Stimulated activated CD4-positive, alpha-beta T cell treated with anti-CD3 and anti-CD28 coated beads, TNF-alpha, amount 100 ng/mL, for 1 hour (primary cell): ENCODE measurements at places on chromosomes 2 and 18.

DNA sequence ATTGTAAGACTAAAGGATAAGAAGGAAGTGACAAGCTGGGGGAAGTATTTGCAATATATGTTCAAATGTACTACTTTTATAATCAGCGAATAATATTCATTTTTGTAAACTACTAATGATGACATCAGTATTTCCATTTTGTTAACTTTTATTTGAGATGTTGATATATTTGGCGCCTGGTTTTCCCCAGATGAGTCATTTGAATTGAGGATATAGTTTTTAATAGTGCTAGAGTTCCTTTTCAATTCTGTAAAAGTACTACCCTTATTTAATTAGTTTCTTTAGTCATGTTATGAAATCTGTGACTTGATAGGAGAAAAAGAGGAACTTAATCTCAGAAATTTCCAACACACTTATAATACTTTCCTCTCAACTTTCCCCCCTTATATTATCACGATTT, 495.3 kb downstream of the IRS1 start:
- no peak for DNase-seq

DNA sequence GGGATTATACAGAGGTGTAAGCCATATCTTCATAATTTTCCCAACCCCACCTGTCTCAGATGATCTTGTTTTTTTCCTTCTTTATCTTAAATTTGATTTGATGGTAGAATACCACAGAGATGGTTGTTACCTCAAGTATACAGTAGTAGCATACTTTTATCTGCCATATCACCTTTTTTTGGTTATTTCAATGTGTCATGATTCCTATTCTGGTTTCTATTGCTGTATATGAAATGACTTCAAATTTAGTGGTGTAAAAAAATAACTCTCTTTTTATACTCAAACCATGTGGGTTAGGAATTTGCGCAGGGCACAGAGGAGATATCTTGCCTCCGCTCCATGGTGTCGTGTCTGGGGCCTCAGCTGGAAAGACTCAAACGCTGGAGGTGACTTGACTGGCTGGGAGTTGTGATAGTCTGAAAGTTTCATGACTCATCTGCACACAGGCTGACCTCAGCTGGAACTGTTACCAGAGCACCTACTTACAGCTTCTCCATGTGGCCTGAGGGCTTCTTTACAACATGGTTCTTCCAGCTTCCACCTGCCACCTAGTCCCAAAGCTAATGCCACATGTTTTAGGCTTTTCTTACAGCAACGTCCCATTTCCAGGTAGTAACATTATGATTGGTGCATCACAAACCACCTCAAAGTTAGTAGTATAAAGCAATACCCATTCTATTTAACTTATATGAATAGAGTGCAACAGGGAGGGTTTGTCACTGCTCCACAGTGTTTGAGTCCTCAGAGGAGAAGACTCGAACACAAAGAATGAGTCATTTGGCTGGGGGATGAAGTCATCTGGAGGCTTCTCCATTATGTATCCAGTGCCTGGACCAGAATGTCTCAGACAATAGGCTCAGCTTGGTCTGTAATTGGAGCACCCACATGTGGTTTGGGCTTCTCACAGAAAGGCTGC, 82.3 kb upstream of the XPO1 start:
- DNase-seq, result no peak

DNA sequence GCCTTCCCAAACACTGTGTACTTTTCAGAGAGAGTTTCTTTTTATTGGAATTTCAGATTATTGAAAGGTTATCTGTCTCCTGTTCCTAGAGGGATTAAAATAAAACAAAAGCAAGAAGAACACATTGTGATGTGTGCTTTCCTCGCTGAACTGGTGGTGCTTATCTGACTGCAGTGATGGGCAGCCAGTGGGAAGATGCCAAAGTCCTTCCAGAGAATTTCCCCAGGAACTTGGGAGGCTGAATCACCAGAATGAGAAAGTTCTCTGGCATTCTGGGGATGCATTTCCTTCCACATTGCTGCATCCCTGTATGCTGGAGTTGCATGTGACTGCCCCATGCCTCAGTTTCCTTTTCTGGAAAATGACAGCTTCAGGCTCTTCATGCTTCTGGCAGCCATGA, 53.9 kb upstream of the SEC11C start:
- no peak for DNase-seq

- no peak for DNase-seq
These were observed 113.7 kb downstream of the OSR1 start for GRCh38 chr2:19244460-19245363.

- DNase-seq, result no peak
These were observed 76.2 kb upstream of the CTAGE1 start for GRCh38 chr18:22493940-22494339.

DNA sequence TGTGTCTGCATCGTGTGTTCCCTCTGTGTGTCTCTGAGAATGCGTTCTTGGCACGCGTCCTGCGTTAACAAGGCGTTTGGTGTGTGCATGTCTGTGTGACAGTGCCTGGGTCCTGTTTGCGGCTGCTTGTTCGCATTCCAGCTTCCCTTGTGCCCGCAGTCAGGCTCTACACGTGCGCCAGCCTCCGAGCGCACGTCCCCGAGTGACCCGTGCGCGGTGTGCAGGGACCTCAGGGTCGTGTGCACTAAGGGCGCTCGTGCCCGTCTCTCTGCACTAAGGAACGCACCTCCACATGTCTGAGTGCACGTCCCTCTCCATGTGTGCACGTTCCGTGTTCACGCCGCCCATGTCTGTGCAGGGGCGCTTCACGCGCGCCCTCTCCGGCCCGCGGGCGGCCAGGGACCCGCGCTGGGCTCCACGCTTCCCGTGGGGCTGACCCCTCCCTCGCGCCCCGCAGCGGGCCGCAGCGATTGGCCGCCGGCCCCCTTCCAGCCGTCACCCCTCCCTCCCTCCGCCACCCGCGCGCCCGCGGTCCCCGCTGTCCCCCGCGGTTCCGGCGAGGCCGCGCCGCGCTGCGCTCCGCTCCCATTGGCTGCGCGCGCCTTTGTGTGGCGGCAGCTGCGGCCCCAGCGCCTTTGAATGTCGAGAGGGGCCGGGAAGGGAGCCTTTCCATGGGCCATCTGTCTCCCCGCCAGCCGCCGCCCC, 229.4 kb downstream of the HAUS1 start:
- no peak for DNase-seq

GRCh38 chr2:96108151-96108540, 8.2 kb downstream of the ADRA2B start:
- no peak for DNase-seq

- no peak for DNase-seq
These were observed 218.8 kb downstream of the SNTG2 start for GRCh38 chr2:1169291-1169949.

GRCh38 chr18:56246916-56247315, 391.5 kb downstream of the TXNL1 start:
- no peak for DNase-seq

DNA sequence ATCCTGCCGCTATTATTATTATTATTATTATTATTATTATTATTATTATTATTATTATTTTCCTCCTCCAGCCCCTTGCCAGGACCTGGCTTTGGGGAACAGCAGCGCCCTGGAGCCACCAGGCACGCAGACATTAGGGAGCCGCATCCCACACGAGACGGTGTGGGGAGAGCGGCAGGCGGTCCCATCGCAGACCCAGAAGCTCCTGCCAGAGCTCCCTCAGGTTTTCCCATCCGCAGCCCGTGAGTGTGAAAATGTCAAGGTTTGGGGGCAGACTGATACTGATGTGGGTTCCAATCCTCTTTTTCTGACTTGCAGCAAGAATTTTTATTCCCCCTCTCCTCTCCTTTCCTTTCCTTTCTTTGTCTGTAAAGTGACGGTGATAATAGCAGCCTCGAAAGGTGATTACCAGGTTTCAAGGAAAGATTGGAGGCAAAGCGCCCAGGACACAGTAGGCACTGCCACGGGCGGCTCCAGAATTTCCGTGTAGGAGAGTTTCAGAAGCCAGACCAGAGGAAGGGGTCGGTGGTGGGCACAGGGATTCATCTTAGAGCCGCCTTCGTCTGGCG, 816 bp downstream of the SCTR start:
- no peak for DNase-seq

- DNase-seq, result no peak
These were observed 1239.1 kb downstream of the LRP1B start for GRCh38 chr2:140891614-140892212.

DNA sequence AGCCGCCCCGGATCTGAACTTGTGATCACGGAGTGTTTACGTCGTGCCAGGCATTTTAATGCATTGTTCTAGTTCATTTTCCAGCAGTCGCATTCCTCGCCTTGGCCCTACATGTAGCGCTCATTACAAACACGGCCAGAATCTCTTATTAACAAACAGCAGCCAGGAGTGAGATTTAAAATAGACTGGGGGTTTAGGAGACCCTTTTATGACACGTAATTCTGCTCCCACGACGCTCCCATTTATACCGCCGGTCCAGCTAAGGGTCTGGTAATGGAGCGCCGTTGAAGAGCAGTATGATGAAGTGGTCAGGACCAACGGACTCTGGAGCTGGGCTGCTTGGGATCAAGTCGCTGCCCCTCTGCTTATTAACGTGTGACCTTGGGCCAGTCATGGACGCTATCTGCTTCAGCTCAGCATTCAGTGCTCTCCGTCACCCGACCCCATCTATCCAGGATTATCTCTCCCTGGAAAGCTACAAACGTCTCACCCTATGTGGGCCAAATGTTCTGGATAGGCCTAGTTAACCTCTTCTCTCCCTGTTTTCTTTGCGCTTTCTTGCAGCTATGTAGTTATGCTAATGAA, 745 bp downstream of the MSH2 start:
- no peak for DNase-seq

DNA sequence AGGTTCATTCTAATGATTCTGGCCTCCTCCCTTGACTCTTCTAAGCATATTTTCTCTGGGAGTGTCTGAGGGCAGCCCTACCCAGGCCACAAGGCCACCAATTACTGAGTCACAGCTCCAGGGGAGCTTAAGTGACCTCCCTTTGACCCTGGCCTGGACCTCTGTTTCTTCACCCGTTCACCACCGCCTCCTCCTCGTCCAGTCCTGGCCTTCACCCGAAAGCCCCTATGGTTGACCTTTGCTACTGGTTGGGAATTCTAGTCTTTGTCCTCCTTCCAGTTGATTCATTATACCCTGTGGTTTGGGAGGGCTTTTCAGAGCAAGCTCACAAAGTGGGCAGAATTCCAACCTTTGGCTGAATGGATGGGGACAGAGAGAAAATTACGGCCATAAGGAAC, 72.6 kb downstream of the NRP2 start:
- no peak for DNase-seq

- DNase-seq, result no peak
These were observed 88.7 kb downstream of the ADAM23 start for GRCh38 chr2:206531996-206532543.

- no peak for DNase-seq
These were observed 36.1 kb upstream of the ITGA4 start for GRCh38 chr2:181421131-181421458.

DNA sequence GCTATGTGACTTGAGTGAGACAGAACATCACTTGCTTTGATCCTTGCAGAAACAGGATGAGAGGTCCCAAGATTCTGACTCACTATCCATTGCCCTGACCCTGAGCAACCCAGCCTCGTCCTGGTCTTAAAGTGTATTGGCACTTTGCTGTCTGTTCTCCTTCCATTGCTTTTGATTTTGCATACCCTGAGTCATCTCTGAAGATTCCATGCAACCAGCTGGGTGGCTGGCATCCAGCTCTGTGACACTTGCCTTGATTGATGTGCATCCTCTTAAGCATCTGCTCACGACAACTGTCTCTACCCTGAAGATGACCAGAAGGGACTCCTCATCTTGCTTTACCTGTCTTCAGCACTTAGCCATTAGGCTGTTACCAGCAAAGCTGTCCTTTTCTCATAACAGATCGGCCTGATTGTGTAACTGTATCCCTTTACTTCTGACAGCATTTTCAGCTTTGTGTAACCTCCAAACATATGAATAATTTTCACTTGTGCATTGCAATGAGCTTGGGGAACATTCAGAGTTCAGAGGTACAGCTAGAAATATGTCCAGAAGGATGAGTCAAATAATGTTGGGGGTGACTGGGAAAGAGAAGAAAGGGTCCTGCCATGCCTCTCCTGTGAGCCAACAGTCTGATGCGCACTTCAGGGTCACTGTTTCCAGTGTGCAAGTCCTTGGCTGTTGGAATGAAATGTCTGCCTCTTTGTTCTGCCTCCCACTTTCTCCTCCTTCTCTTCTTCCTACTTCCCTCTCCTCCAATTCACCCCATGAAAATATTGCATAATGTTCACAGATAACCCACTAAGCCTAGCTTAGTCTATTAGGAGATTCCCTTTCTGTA, 249.7 kb upstream of the OSR1 start:
- no peak for DNase-seq

GRCh38 chr18:51076503-51076902, 46.5 kb downstream of the SMAD4 start:
- DNase-seq, result no peak
